Activated naive CD8-positive, alpha-beta T cell treated with anti-CD3 and anti-CD28 coated beads for 36 hours (primary cell): ENCODE measurements at places on chromosomes 6 and 20. TPM values are rescaled to one million over a fixed set of nuclear protein-coding genes. Genes with fewer than 3 reads are reported as not detected.

EYA2 gene
- total RNA-seq, result not detected

SOBP gene
- 0.70 TPM for total RNA-seq

GRCh38 chr20:50413088-50413500 is 97.1 kb upstream of the PTPN1 start:
- DNase-seq, result no peak

DNA sequence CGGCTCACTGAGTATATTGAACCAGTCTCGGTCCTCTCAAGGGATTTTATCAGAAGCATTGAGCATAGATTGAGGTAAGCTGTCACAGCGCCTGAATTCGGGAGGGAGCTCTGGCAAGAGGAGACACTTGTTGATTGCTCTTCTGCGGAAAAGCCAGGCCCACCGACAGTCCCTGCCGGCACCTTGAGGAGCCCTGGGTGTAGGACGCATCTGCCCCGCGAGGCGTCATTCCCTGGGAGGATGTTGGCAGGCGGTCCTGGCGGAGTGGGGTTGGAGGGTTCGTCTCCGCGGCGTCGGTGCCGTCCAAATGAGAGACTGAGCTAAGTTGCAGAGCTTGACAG is 843 bp downstream of the FBXO9 start:
- peak; percentile 51 for DNase-seq

- no peak for DNase-seq
Measured at GRCh38 chr6:102313699-102314098, 920.2 kb downstream of the GRIK2 start.

- DNase-seq, result no peak
Measured at GRCh38 chr20:5065166-5065878, 54.4 kb downstream of the PCNA start.

- no peak for DNase-seq
Measured at GRCh38 chr6:16681260-16681873, 79.9 kb downstream of the ATXN1 start.

DNA sequence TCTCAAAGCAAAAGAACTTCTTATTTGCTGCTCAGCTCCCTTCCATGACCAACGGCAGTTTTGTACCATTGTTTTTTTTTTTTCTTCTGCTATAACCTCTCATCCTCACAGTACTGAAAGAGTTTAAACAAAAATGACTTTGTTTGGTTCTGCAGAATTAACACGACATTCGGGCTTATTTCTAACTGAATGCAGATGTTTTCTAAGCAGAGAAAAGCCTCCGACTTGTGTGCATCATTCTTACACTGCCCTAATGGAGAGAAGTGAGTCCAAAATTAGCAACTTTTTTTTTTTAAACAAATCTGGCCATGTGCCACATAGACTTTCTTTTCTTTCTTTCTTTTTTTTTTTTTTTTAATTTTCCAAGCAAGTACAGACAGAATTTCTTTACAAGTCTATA is 382.7 kb downstream of the HDGFL1 start:
- no peak for DNase-seq
